Stimulated activated CD4-positive, alpha-beta T cell treated with anti-CD3 and anti-CD28 coated beads, Interleukin-12 subunit alpha, Interleukin-12 subunit beta, amount 100 ng/mL, for 24 hours (primary cell): ENCODE measurements at places on chromosomes 3 and 15.

GRCh38 chr3:111315930-111316587, 225.9 kb upstream of the CD96 start:
- DNase-seq: no peak

- DNase-seq: no peak
Measured at GRCh38 chr3:104214937-104215336, 1151.8 kb upstream of the ALCAM start.

DNA sequence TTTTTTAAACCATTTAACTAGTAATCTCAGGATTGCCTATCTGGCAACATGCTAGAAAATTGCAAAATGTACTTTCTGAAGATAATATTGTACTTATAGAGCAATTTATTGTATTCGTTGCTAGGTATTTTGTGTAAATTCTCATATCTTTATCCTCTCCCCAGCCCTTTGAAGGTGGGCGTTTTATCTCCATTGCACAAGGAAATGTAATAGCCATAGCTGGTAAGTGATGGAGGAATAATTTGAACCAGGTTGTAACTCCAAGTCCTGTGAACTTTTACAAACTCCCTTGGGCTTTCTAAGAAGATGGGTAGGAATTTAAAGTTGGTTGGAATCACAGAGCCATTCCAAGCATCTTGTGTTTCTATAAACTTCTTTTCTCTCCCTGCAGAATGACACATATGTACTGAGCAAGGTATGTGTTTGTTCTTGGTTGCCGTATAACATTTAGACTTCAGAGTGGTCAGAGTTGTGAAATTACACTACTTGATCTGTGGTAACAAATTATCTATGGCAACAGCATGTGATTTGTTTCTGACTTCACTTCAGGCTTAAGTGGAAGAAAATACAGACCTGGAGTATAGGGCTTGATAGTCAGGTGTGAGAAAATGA, 170.9 kb downstream of the AKAP13 start:
- DNase-seq: no peak

DNA sequence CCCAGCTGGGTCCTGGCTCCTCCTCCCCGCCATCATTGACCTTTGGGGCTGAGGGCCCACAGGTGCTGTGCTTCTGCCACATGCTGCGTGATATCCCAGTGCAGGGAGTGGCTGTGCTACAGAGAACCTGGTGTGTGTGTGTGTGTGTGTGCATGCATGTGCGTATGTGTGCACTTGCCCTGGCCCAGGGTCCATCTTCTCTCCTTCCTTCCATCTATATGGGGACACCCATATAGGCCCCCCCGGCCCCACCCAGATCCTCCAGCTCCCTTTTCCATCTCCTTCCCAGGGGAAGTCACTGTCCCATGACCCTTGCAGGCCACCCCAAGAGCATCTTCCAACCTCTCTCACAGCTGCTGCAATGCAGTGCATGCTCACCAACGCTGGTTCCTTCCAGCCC, 12.6 kb downstream of the RASGRF1 start:
- DNase-seq: no peak

DNA sequence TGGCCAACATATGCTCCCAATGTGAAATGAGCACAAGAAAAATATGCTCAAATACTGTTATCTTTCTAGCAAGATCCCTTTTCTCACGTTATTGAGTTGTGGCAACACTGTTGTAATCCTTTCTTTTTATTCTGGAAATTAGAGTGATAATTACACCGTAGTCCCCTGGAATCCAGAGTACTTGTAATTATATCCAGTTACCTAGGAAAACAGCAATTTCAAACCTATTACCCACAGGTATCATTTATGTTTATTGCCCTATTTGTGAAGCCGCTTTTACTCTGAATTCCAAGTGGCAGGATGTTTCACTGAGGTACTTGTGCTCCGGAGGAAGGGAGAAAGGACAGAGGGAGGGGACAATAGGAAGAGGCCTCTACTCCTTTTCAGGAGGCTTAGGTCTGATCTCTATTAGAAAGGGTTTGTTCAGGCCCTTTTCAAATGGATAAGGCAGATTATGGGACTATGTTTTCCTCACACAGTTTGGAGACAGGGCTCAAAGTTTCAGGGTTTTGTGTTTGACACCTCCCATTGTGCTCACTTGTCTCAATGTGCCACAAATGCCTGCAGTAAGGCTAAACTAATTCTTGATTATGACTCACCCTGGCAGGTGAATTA, 646.6 kb downstream of the TUSC7 start:
- DNase-seq: no peak

- DNase-seq: no peak
Measured at GRCh38 chr15:34366271-34367065, 528 bp downstream of the LPCAT4 start.

- DNase-seq: no peak
Measured at GRCh38 chr15:33773969-33774368, 194.3 kb upstream of the CHRM5 start.

GRCh38 chr3:150238048-150238802, 169.9 kb upstream of the TSC22D2 start:
- no peak for DNase-seq

GRCh38 chr3:156801746-156802145, 24.4 kb upstream of the LEKR1 start:
- no peak for DNase-seq
